ENCODE measurements at places on chromosomes 2 and 18. TPM values are rescaled to one million over a fixed set of nuclear protein-coding genes. Genes with fewer than 3 reads are reported as not detected.

Gene HOXD3
- total RNA-seq, result not detected

Gene UGT1A10
- not detected for total RNA-seq

Gene IGFBP5
- 26.1 TPM for total RNA-seq

Gene FN1
- 99.9 TPM for total RNA-seq

Gene MOCOS
- total RNA-seq, result 0.41 TPM

Gene MPP4
- total RNA-seq, result under 0.01 TPM

Gene PPM1G
- 72.2 TPM for total RNA-seq

Gene HMSD
- total RNA-seq, result not detected

Gene TNFRSF11A
- total RNA-seq, result 0.82 TPM

Gene ACOXL
- total RNA-seq, result not detected

Gene CHAC2
- 6.5 TPM for total RNA-seq

Gene NT5C1B
- total RNA-seq, result not detected

Gene AGAP1
- 27.3 TPM for total RNA-seq

Gene MGAT4A
- 38.3 TPM for total RNA-seq

Gene SFXN5
- total RNA-seq, result 12.2 TPM

Gene AGXT
- not detected for total RNA-seq

Gene SPP2
- not detected for total RNA-seq

Gene INPP5D
- 1.6 TPM for total RNA-seq

Gene PSMA8
- total RNA-seq, result not detected

Gene PPP1CB
- 428 TPM for total RNA-seq

Gene MPHOSPH10
- 33.8 TPM for total RNA-seq

Gene TSPYL6
- not detected for total RNA-seq

Gene ASTL
- total RNA-seq, result not detected

Gene CD207
- not detected for total RNA-seq

Gene REG1B
- not detected for total RNA-seq

Gene SLC4A1AP
- total RNA-seq, result 33.4 TPM

Gene NAT8
- not detected for total RNA-seq

Gene RNF152
- 106 TPM for total RNA-seq

Gene RPL31
- total RNA-seq, result 954 TPM

Gene PROKR1
- total RNA-seq, result 0.82 TPM

Gene SF3B6
- total RNA-seq, result 125 TPM

Gene REG3A
- not detected for total RNA-seq

Gene FAM110C
- 8.6 TPM for total RNA-seq

Gene IL1RL1
- total RNA-seq, result not detected

Gene INSIG2
- 28.1 TPM for total RNA-seq

Gene RUFY4
- not detected for total RNA-seq

Gene SERPINB8
- 1.6 TPM for total RNA-seq

Gene PLCD4
- total RNA-seq, result 1.2 TPM

Gene MAP3K2
- 37.9 TPM for total RNA-seq

Gene CDH19
- under 0.01 TPM for total RNA-seq

Gene AQP12B
- total RNA-seq, result not detected

Gene CTIF
- total RNA-seq, result 42.0 TPM

Gene IL18R1
- 0.41 TPM for total RNA-seq

Gene FARSB
- total RNA-seq, result 35.5 TPM

Gene RBM43
- total RNA-seq, result 2.0 TPM

Gene NAB1
- total RNA-seq, result 57.5 TPM

Measured in frontal cortex (tissue), 4 donors.